ENCODE measurements at places on chromosomes 12 and 14.

DNA sequence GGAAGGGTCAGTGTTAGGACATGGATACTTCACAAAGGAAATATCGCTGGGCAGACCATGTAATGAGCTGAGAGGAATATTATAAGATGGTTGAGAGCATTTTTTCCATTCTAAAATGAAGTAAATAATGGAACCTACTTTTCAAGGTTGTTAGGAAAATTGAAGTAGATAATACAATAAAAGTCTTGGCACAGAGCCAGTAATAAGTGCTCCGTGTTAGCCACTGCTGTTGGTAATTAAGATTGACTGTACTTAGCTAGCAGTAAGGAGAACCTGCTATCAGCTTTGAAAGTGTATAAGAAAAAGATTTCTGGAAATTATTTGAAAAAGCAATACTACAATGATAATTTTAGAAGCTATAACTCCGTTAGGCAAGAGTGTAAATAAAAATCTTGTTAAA lies 77.6 kb downstream of the SCAF11 start:
- no peak for DNase-seq

GRCh38 chr12:78115889-78116288 lies 285.2 kb downstream of the NAV3 start:
- DNase-seq = no peak

- no peak for DNase-seq
These were observed 5.1 kb upstream of the SPATA7 start for GRCh38 chr14:88380405-88380804.

DNA sequence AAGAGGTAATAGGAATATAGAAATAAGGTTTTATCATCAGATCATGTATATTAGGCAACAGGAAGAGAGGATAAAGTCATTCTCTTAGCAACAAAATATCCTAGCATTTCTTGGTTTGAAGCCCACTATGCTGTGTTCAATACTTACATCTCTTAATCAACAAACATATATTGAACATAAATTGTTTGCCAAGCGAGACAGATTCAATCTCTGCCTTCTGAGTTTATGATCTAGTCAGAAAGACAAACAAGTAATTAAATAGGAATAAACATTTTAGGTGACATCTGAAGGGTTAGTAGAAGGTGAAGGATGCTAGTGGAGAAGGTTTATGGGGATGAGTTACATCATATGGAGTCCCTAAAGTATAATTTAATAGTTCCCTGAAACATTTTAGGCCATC lies 54.8 kb downstream of the PPHLN1 start:
- DNase-seq = no peak

- DNase-seq = no peak
These were observed 89.7 kb downstream of the ASCL4 start for GRCh38 chr12:107864235-107864634.

GRCh38 chr14:53808042-53808441 lies 148.6 kb downstream of the BMP4 start:
- DNase-seq = no peak

DNA sequence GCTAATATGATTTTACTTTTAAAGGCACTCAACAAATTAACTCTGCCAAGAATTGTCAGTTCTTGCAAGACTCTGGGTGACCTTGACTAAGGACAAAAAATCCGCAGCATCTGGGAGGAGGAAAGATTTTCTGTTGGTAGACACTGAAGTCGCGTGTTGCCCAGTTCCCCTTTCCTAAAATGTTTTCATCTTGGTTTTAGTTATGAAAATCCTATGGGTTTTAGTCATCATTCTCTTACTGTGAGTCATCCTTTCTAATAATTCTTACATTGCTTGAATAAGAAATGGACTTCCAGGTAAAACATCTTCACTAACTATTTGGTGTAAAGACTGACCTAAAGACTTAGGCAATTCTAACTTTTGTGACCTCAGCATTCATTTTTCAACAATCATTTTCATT lies 9.1 kb downstream of the GSG1 start:
- no peak for DNase-seq

DNA sequence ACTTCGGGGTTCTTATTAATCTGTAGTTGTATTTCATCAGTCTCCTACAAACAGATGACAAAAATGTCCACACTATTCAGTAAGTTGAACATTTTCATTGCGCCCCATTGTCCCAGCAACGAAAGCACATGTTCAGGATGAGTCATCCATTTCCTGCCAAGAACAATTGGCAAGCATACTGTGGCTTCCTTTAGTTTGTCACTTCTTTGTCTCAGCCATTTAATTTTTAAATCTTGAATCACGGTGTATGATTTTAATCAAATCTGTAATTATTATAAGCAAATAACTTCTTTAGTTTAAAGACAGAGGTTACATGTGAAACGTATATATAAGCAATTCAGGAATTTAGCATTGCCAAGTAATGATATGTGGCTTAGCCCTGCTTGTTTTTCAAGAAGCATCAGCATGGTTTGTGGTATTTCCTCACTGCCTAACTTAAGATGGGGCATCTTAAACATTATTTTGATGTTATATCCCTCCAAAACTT lies 211.3 kb upstream of the KRR1 start:
- DNase-seq = peak; percentile 54

DNA sequence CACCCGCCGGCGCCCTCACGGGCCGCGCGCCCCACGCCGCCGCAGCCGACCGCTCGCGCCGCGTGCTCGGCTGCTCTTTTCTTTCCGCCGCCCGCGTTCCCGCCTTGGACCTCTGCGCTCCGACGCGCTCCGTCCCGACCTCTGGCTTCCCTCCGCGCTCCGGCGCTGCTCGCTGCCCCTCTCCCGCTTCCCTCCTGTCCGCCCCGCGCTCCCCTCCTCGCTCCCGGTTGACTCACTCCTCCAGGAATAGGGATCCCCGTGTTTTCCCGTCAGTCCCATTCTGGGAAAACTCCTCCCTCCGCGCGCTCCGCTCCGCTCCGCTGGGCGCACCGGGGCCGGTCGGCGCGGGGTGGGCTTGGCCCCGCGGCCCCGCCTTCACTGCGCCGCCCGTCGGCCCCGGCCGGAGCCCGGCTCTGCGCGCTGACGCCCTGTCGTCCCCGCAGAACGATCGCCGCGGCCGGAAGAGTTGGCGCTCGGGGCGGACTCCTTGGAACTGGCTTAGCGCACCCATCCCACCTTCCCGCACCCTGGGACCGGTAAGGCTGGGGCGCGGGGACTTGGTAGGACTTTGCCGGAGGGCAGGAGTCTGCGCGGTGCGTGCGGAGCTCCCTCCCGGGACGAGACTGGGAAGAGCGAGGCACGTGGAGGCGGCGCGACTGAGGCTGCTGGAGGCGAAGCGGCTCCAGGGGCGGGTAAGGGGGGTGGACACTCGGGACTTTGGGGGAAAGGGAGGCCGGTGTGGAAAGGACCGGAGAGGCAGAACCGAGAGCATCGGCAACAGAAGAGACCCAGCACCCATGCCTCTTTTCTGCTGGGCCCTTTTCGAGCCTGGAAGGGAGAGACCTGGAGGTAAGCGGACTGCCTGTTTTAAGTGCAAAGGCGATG lies 550 bp downstream of the TEAD4 start:
- peak; percentile 83 for DNase-seq

GRCh38 chr14:100292776-100293461 lies 13.3 kb downstream of the SLC25A29 start:
- DNase-seq = peak; percentile 48

GRCh38 chr12:132710043-132710404 lies 618 bp upstream of the PGAM5 start:
- DNase-seq = peak; percentile 78

DNA sequence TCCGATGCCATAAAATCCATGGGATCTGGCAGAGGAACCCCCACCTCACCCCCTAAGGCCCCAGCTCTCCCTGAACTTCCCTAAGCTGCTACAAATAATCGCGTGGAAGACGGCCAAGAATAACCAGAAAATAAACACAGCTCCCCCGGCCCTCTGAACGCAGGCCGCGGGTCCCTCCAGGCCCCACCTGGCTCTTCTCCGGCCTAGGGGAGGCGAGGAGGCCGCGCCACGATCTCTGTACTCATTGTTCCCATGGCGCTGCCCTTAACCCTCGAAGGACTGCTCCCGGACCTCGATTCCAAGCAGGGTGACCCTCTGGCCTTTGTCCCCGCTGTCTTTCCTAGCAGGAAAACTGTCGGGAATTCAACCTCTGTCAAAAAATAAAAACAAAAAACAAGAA lies 33.9 kb upstream of the TBX5 start:
- no peak for DNase-seq

DNA sequence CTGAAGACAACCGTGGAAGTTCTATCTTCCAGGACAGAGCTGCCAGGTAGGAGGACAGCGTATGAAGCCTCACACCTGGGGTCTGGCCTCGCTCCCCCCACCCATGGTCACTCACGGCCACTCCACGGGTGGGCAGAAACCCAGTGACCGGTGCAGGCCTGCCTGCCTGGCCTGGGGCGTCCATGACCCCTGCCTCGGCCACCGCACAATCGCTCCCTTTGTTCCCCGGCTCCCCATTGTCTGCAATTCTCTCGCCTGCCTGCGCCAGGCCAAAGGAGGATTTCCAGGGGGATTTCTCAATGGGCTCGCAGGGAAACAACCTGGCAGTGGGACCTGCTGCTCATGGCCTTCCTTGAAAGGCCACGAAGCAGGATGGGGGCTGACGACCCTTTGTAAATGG lies 22.6 kb downstream of the CCDC85C start:
- no peak for DNase-seq

DNA sequence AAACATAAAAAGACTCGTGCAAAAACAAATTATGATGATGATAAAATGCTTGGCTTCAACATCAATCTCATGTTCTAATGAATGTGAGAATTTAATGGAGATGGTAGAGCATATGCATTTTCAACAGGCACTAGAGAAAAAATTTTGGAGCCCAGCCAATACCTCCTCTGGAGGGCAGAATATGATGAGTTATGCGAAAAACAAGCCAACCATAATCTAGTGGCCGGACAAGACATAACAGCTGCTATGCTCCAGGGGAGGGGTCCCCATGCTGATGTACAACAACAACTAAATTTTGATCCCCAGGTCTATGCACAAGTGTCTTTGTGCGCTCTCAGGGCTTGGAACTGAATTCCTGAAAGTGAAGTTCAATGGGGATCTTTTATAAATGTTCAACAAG lies 1197.5 kb downstream of the LRFN5 start:
- DNase-seq = no peak
